ENCODE measurements at places on chromosomes 16 and 17.

DNA sequence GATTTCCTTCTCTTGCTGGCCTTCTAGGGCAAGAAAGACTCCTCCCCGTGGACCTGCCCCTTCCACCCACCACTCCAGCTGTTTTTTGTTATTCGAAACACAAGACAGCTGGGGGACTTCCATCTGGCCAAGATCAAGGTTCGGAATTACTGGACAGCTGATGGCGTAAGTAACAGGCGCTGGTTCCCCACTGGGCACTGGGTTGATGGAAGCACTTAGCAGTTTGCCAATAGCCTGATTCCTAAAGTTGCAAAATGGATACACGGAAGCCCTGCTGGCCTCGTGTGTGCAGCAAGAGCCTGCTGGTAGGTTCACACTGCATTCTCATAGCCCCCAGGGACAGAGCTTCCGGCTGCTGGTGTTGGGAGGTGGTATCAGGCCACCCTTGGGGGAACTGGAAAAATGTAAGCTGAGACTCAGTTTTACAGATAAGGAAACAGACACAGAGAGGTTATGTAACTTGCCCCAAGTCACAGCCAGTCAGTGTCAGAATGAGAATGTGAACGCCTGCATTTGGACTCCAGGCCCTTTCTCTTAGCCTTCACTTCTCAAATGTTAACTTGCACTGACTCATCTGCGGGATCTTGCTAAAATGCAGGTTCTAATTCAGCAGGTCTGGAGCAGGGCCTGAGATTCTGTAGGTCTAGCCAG is 171.7 kb downstream of the KATNIP start:
- no peak for DNase-seq

DNA sequence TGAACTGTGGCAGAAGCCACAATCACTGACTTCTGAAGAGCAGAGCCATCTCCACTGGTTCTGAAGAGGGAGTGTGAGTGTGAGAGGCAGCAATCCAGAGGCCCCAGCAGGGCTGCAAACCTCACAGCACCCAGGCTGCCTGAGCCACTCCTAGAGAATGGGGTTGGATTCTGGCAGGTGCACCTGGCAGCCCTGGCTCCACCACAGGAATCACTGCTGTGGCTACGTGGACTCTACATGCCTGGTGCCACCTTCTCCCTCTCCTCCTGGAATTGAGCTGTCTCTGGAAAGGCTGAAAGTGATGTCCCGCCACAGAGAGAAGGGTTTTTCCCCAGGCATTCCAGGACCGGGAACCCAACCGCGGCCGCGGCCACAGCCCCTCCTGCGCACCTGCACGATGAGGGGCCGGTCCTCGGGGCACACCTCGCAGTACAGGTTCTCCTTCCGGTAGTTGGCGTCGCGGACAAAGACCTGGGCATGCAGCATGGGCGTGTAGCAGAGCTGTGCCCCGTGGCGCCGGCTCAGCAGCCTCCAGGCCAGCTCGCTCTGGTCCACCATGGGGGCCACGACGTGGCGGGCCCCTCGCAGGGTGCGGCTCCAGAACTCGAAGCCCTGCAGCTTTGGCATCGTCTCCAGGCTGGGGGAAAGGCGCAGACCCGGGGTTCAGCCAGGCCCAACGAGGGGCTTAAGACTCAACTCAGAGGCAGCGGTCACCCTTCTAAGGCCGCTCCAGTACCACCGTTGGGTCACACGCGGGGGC is 991 bp downstream of the DUS1L start:
- no peak for DNase-seq

- DNase-seq = no peak
Measured at GRCh38 chr17:8277317-8277716, 11.2 kb upstream of the RANGRF start.

DNA sequence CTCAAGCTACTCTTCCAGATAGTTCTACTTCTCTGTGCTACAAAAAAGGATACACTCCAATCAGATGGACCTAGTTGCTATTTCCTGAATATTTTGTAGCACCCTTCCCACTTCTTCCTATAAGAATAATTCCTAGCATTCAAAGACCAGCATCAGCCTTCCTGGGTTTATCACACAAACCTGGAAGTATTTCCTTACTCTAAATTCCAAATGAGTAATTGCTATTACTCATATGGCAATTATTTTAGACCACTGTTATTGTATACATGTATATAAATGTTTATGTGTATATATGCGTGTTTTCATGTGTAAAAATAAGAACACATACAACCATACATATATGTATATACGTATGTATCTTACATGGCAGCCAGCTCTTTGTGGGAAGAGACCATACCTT is 130.6 kb downstream of the MYO1D start:
- DNase-seq = no peak

DNA sequence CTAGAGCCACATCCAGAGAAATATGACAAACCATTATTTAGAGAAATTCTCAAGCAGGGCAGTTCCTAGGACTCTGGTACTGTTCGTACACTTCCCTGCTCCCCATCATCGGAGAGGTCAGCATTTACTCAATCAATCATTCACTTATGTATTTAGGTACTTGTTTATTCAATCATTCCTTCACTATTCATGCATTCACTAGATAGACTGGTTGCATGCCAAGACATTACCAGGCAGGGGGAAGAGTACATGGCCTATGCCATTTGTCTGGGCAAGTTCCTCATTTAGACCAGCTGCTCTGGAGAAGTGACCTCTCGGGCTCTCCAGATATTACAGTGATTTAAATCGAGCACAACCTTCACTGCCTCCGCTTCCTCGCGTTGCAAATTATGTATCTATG is 603.4 kb downstream of the KCNJ2 start:
- no peak for DNase-seq

DNA sequence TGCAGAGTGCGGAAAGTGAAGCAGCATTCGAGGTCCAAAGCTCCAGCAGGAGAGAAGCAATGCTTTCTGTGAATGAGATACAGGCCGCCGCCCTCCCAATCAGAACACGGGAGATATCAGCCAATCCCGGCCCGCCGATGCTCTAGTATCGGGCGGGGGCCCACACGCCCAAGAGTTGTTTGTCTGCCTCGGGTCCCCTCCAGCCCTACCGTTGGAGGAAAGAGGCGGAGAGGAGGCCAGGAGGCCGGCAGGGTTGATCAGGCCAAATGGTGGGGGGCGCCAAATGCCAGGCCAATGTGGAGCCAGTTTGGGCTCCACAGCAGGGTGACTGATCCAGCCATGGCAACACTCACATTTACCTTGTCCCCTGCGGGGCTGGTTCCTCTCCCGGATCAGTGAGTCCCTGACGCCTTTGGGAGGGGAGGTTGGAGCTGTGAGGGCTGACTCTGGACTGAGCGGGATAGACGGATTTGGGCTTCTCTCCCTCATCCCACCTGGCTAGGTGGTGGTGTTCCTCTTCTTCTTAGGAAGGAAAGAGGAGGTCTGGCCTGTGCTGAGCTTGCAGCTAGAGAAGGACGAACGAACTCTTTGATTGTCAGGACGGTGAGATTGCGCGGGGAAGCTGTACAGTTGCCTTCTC is 10.4 kb upstream of the CUEDC1 start:
- no peak for DNase-seq

- no peak for DNase-seq
Measured at GRCh38 chr17:52505601-52506000, 347.1 kb upstream of the CA10 start.

- DNase-seq = no peak
Measured at GRCh38 chr16:89828870-89829629, 775 bp downstream of the SPIRE2 start.

GRCh38 chr17:55420067-55420775 is 1.4 kb downstream of the MMD start:
- no peak for DNase-seq

DNA sequence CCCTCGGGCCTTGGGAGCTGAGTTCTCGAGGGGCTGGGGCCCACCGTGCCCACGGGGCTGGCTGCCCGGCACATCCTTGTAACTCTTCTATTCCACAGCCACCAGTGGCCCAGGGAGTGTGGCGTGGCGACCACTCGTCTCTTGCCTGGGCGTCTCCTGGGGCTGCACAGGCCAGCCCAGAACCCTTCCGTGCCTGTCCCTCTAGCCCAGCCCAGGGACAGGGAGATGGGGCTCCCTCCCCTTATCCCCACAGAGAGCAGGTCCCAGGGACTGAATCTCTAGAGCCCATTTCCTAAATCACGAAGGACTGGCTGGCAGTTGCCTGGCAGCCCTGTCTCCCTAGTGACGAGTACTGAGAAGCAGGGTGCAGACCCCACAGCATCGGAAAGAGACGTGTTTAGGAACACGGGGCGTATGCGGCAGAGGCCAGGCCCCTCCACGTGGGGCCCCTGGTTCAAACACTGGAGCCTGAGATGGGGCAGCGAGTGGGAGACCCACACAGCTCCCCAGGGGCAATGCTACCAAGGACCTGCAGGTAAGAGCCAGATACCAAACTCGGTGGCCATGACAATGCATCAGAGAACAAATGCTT is 51.0 kb downstream of the TIMM22 start:
- DNase-seq = no peak

DNA sequence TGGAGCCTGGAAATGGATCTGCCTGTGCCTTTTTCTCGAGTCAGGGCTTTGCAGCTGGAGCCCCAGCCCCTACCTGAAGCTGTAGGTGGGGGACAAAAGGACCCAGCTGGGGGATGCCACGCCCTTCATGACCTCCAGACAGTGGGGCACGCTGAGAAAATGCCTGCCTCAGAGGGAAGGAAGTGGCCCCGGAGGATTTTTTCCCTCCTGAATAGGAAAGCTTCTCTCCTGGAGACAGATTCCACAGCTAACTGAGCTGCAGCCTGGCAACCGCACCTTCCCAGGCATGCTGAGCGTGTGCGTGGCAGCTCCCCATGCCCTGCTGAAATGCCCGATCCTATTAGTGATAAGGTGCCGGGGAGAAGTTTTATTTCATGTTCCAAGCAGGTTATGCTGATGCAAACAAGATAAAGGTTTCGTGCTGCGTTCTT is 58.0 kb downstream of the AIPL1 start:
- DNase-seq = no peak

GRCh38 chr17:74923538-74924249 is 379 bp upstream of the OTOP2 start:
- no peak for DNase-seq

- no peak for DNase-seq
Measured at GRCh38 chr17:50799582-50799981, 32.3 kb upstream of the ANKRD40CL start.

DNA sequence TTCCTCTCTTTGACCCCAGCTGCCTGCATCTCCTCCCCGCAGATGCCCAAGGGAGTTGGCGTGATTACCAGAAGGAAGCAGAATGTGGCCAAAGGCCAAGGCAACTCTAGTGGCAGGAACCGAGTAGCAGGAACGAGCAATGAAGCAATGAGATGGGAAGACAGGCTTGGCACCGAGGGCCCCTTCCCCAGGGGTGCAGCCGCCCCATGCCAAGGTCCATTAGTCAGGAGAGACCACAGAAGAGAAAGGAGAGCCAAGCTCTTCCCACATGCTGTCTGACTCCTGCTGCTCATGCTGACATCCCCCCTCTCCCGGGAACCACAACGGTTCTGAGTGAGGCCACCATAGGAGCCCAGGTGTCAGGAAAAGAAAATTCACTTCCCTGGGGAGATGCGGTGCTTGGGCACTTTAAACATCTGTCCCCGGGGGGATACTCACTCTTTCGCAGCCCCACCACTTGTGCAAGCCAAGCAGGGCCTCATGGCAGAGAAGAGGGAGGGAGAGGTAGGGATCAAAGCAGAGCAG is 67.4 kb downstream of the MYO18A start:
- no peak for DNase-seq

DNA sequence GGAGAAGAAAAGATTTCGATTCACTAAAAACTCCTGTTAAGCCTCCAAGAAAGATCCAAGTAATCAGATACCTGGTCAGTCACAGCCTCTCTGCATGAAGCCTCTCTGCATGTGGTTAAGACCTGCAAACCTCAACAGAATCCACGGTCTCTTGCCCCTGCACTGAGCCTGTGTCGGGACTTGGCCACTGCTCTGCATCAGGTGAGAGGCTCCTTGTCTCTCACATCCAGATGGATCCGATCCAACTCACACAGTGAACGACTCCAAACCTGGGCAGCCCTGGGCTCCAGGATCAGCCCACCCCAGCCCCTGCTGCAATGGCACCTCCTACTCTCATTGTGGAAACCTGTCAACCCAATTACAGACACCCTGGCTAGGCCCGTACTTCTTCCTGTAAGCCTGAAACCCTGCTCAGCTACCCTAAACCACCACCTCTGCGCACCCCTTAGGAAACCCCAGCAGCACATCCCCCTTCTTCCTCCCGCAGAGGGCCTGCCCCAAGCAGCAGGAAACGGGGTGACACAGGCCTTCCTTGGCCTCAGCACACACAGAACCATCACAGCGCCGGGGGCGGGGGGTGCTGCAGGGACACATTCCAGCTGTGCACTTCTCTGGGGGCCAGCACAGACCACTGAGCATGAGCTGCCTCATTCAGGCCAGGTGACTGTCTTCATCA is 129.5 kb downstream of the ANKRD11 start:
- DNase-seq = no peak

GRCh38 chr16:5393070-5393469 is 295.5 kb upstream of the EEF2KMT start:
- no peak for DNase-seq

- DNase-seq = no peak
Measured at GRCh38 chr17:70271200-70271599, 101.9 kb downstream of the KCNJ2 start.

- no peak for DNase-seq
Measured at GRCh38 chr17:10771148-10771547, 32.8 kb downstream of the TMEM238L start.

DNA sequence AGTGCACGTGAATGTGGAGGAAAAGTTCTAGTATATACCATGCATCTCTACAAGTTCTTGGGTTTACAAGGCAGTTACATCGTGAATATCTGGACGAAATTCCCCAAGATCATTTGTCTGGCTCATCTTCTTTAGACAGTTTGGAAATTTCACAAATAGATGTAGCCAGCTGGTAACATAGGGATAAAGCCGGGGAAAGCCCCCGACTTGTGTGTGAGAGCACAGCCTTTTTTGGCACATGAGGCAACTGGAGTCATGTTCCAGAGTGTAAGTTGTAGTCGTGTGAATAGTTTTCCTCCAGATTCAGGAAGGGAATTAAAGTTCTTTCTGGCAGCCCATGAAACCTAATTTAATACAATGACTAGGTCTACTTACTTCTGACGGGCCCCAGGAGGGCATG is 62.3 kb downstream of the MARCHF10 start:
- DNase-seq = no peak

GRCh38 chr17:68591583-68591982 is 9.6 kb downstream of the FAM20A start:
- DNase-seq = peak; percentile 62

- DNase-seq = no peak
Measured at GRCh38 chr17:21462237-21462636, 86.1 kb downstream of the KCNJ12 start.

DNA sequence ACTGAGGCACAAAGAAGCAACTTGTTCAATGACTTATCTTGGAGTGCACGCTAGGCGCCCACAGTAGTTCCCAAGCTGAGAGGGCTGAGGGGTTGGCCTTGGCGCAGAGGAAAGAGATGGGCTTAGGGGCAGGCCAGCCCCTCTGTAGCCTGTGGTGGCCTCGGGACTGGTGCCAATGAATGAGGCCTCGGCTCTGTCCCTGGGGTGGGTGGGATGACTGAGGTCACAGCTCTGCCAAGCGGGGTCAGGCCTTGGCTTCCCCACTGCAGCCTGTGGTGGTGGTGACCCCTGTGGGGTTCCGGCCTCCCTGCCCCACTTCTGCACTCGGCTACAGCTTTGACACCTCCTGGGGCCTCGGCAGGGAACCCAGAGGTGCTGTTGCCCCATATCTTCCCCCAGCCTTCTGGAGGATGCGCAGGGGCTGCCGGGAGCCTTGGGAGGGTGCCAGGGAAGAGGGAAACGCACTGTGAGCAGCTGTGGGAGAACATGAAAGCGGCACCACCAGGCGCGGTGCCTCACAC is 46.0 kb downstream of the BEAN1 start:
- DNase-seq = no peak

Measured in H1 (cell line).